Activated CD8-positive, alpha-beta memory T cell treated with anti-CD3 and anti-CD28 coated beads for 36 hours (primary cell): ENCODE measurements at places on chromosomes 7 and 10. TPM values are rescaled to one million over a fixed set of nuclear protein-coding genes. Genes with fewer than 3 reads are reported as not detected.

ATOH7 gene
- not detected for total RNA-seq

CALN1 gene
- not detected for total RNA-seq

LIPJ gene
- not detected for total RNA-seq

GRM8 gene
- total RNA-seq, result not detected

GIMAP4 gene
- 30.9 TPM for total RNA-seq

LIPM gene
- total RNA-seq, result not detected

SYT15B gene
- 0.15 TPM for total RNA-seq

SUN3 gene
- not detected for total RNA-seq

HHEX gene
- 0.10 TPM for total RNA-seq

BCAP29 gene
- 52.6 TPM for total RNA-seq

MYO3A gene
- total RNA-seq, result not detected

CCL24 gene
- not detected for total RNA-seq

ZNF746 gene
- total RNA-seq, result 19.2 TPM

PRKCQ gene
- 47.0 TPM for total RNA-seq

EPO gene
- total RNA-seq, result not detected

SLC26A5 gene
- not detected for total RNA-seq
